ENCODE measurements at places on chromosomes 2 and 18.

- peak; percentile 85 for DNase-seq
Measured at GRCh38 chr2:20091305-20091991, 40.0 kb upstream of the LAPTM4A start.

GRCh38 chr2:35803126-35803525 is 552.5 kb upstream of the CRIM1 start:
- no peak for DNase-seq

DNA sequence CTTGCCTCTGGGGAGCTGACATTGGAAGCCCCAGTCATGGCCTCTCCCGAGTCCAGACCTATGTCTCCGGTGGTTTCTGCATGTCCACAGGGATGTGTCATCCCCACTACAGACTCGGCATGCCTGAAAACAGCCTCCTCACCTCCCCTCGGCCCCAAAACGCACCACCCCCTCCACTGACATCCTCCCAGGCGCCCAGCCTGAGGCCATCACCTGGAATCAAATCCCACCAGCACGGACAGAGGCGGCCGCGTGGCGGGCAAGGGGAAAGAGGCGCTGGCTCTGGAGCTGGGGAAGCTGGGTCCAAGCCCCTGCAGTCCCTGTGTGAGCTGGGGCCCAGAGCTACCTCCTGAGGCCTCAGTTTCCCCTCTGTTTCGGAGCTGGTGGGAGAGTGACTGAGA is 69.9 kb upstream of the SMAD7 start:
- DNase-seq: no peak

GRCh38 chr2:3633089-3633981 is 24.7 kb upstream of the ALLC start:
- peak; percentile 56 for DNase-seq

GRCh38 chr2:239400596-239401066 is at the start of gene HDAC4:
Gene HDAC4 (minus strand): TSS chr2:239401020. CDS start chr2:239352699, 48,321 bp downstream.
- no peak for DNase-seq

DNA sequence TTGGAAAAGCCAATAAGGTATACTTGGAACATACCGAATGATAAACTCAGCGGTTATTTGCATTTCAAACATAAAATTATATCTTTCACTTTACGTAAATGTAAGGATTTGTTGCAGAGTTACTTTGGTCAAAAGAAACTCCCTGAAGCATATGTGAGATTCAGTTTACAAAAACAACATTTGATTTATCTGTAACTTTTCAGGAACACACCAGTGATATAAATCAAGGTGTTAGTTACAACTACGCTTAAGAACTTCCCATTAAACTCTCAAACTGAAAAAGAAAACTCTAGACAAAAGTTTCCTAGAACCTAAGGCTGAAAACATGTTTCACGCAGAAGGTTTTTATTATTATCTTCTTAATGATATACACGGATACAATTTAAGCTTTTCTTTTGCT is 110.6 kb upstream of the MEIS1 start:
- DNase-seq: no peak

- DNase-seq: no peak
Measured at GRCh38 chr2:48126162-48126561, 219.9 kb upstream of the FBXO11 start.

DNA sequence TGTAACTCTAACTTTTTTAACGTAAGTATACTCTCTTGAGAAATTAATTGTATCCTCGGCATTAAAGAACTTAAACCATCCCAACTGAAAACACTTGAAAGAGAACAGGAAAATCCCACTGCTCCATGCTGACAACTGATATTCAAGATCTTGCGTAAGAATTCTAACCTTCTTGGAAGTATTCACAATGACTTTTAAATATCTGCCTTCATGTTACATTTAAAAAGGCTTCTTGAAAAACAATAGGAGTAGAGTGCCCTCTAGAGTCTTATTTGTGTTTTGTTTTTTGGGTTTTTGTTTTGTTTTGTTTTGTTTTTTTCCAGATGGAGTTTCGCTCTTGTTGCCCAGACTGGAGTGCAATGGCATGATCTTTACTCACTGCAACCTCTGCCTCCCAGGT is 65.4 kb upstream of the DNAJC10 start:
- DNase-seq: no peak

DNA sequence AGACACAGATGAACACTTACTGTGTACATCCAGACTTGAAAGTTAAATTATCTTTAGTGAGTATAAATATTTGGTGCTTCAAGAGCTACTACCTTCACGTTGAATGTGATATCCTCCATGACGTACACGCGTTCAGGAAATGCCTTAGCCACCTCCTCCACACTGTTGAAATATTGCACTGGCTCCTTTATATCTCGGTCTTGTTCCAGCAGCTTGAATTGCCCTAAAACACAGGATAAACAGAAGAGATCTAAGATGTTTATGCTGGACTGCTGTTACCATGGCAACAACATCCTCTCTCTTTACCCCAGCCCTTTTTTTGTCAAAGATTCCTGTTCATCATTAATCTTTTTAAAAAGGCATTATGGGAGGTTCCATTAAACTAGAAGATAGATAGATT is 120.3 kb downstream of the MEP1B start:
- no peak for DNase-seq

GRCh38 chr2:153294199-153294786 is 184.3 kb downstream of the RPRM start:
- DNase-seq: no peak

DNA sequence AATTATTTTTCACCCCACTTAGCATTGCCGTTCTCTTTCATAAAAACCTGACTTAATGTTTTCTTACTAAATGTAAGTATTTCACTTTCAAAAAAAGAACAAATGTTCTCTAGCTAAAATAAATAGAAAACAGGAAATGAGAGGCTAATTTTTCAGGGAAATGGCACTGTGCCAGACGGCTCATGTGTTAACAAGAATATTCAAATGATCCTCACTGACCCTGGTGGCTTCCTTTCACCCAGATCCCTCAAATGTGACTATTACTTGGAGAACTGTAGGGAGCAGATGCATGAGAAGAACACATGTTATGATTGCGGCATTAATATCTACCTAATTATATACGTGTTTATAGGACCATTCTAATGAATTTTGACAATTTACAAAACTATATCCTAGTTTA is 827.7 kb downstream of the SOCS6 start:
- no peak for DNase-seq

GRCh38 chr2:11702946-11703345 is 33.0 kb upstream of the NTSR2 start:
- no peak for DNase-seq

DNA sequence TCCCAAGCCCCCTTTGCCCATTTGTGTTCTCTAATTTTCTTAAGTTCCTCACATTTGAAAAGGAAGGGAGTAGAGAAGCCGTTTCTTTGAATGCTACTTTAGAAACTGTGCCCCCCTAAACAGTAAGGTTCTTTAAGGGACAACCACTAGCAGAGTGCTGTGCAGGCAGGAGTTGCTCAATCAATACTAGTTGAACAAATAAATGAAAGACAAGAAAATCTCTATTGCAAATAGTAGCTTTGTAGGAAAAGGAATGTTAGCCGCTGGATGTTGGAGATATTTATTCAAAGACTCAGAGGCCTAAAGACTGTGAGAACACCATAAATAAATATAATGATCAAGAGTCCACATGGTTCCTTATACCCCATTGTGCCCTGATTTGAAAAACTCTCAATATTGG is 119.8 kb upstream of the SMAD7 start:
- DNase-seq: no peak

GRCh38 chr18:79524181-79525078 is 128.7 kb downstream of the NFATC1 start:
- DNase-seq: peak; percentile 16

DNA sequence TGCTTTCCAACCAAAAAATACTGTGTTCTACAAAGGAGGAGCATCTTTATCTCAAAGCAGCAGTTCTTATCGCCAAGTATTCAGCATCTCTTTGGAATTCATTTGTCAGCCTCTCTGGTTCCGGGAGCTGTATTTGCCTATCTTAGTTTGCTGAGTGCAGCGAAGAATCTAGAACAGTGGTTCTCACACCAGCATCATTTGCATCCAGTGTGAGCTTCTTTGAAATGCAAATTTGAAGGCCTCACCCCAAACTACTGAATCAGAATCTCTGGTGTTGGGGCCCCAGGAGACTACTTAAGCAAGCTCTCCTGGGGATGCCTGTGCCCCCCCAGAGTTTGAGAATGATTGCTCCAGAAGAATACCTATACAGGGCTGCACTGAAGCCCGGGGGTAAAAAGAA is 1.5 kb upstream of the PTPN2 start:
- DNase-seq: no peak

DNA sequence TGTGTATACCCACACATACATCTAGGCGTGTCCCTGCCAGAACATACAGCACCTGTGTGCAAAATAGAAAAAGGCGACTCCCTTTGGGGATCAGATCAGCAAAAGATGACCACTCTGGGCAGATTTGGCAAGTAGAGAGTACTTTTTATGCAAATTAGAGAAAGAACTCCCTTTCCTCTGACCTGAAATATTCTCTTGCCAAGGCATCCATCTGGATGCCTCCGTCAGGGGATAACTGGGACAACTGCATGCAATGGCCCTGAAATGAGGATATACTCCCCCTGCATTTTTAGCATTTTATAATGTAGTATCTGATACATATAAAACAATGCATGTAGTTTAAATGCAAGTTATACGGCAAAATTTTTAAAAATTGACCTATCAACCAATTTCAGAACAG is 247.7 kb downstream of the ICOS start:
- DNase-seq: no peak

DNA sequence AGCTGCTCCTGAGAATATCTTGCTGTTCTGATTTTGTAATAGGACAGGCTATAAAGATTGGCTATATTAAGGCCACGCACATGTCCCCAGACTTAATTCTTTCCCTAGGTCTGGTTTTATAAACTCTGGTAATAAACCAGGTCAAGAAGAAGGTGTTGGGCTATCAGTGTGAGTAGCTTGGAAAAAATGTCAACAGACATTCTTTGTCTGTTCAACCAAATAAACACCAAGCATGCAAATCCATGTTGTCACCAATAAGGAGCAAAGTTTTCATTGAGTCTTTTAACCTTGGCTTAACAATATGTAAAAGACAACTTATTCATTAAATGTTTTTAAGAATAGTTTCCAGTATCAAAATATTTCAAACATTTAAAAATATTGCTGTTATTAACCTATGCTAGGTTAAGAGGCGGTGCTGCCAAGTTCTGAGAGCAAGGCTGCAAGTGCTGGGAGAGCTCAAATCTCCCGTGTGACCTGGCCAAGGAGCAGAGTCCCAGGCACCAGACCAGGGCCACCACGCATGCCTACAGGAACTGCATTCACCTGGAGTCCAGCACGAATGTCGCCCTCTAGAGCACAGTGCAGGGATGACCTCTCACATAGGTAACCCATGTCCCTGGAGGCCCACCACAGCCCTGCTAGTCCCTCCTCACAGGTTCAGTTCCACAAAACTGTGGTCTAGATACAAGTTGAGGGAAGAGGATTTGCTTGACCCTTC is 120.5 kb upstream of the POU3F3 start:
- no peak for DNase-seq

DNA sequence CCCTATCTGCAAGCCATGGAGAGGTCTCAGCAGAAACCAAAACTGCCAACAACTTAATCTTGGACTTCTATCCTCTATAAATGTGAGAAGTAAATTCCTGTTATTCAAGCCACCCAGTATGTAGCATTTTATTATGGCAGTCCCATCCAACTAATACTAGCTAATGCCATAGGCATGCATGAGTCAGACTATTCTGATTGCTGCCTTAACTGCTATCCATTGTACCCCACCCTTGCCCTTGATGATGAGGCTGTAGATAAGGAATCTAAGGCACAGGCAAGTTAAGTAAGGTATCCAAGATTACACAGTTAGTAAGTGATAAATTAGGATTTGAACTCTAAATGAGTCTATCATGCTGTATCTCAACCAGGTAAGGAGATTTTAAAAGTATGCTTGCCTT is 223.0 kb downstream of the UBE2E3 start:
- DNase-seq: no peak

DNA sequence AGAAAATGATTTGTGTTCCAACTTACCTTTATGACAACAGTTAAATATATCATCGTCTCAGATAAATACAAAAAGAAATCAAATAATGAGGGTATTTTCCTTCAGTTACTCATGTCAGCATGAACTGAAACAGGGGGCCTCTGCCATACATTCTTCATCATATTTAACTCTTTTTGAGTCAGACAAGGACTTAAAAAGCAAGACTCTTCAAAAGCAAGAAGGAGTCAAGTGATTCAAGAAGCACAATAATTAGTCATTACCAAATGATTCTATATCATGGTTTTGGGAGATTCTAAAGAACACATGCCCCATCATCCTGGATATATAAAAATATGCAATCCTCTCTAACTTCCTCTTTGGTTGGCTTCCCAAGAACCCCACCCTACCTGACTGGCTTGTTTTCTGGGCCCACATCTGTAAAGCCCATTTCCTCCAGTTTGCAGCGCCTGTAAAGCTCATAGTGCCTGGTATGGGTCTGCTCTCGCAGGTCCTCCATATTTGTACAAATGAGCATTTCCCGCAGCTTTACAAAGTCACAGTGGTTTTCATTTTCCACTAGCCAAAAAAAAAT is 49.7 kb downstream of the SEPTIN10 start:
- DNase-seq: no peak

GRCh38 chr2:174656676-174657176 is 59.1 kb upstream of the WIPF1 start:
- no peak for DNase-seq

GRCh38 chr18:58097121-58097906 is 53.3 kb downstream of the NEDD4L start:
- no peak for DNase-seq

GRCh38 chr18:5625076-5625475 is 81.3 kb upstream of the EPB41L3 start:
- no peak for DNase-seq

DNA sequence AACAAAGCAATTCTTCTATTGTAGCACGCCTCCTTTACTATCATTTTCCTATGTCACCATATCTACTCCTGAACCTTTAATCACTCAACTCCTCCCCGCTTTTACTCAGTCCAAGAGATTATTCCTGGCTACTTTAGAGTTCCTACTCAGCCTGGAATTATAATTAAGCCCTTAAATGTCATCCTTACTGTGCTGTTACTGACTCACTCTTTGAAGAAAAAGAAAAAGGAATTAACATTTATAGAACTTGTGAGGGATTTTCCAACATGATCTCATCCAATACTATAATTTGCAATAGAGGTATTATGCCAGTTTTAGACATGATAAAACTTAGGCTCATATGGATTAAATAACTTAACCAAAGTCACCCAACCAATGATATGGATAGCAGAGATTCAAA is 61.7 kb downstream of the CCDC88A start:
- DNase-seq: no peak

- no peak for DNase-seq
Measured at GRCh38 chr2:105439141-105439540, 40.3 kb upstream of the FHL2 start.

Measured in tibial artery (tissue), 4 donors.